ENCODE measurements at places on chromosomes 6 and 20.
A peak's percentile ranks its signal among the peaks of the same experiment; 100 is the strongest.

DNA sequence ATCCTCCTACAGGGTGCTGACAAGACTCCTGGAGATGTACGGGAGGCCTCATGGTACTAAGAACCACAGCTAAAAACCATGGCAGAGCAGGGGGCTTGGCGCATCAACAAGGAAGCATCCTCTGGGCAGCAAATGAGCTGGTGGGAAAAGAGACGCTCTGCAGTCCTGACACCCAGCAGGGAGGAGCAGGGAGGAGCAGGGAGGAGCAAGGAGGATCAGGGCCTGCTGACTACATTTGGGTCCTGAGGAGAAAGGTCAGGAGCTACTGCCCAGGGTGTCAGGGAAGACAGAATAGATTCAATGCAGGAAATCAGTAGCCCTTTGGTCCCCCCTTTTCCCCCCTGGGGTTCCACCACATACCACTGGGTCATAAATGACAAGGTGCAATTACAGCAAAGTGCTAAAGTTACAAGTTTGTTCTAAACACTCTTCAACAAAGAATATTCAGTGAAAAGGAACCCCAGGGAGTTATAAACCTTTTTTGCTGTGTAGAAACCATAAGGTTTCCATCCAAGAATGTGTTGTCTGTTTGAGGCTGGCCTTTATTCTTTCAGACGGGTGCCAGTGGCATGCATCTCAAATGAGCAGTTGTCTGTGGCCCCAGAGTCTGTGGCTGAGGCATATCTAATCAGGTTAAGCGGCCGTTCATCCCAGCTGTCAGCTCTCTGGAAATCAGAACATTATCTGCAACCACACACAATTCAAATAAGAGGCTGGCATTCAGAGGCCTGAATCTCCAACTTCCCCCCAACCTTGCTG lies 325.0 kb downstream of the CDC5L start:
- no peak for DNase-seq

DNA sequence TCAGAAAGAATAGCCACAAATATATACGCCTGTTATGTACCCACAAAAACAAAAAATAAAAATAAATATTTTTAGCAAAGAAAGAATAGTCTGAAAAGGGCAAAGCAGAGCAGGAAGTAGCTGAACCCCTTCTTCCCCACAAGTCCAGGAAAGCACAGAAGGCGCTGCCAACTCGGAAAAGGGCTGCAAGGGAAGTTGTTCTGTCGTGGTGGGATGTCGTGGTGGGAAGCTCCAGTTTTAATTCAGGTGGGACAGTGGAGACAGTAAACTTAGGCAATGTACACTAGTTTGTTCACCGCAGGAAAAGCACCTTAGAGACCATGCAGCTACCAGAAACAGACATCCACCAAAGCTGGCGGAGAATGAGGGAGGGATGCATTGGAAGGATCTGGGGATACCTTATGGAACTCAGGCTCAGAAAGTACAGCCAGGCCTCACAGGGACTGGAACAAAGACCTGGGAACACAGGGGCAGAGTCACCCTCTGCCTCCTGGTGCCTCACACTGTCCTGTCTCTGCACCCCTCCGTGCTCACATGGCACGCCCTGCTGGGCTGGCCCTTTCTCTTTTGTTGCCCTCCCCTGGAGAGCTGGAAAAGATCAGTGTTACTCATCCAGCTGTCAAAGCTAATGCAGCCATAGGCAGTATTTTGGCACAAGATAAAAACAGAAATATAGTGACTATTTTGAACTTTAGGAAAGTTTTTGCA lies 3.3 kb upstream of the APMAP start:
- DNase-seq = no peak

DNA sequence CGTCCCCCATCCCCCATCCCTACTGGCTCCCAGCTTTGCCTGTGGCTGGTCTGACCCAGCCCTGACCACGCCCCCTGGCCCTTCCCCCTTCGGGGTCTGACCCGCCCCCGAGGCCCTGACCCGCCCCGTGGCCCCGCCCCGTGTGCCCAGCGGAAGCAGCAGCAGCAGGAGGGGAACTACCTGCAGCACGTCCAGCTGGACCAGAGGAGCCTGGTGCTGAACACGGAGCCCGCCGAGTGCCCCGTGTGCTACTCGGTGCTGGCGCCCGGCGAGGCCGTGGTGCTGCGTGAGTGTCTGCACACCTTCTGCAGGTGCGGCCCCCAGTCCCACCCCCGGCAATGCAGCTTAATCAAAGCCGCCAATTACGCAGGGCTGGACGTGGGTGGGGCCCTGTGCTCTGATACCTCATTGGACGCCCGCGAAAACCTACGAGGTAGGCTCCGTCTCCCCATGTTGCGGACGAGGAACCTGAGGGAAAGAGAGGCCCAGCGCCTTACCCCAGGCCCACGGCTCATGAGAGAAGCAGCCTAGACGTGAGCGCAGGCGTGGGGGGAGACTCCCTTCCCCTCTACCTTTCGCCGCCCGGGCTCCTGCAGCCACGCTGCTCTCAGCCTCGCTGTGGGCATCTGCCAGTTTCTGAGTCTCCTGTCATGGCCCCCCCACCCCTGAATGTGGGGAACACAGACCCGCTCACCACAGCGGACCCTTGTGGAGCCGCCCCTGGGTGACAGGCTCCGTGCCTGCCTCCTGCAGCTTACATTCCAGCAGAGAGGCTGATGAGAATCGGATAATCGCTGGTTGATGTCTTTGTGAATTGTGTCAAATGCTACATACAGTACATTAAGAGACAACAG lies 12.8 kb downstream of the RBCK1 start:
- peak; percentile 90 for DNase-seq

- peak; percentile 81 for DNase-seq
Observed at GRCh38 chr6:89828988-89829471, 650 bp upstream of the CASP8AP2 start.

DNA sequence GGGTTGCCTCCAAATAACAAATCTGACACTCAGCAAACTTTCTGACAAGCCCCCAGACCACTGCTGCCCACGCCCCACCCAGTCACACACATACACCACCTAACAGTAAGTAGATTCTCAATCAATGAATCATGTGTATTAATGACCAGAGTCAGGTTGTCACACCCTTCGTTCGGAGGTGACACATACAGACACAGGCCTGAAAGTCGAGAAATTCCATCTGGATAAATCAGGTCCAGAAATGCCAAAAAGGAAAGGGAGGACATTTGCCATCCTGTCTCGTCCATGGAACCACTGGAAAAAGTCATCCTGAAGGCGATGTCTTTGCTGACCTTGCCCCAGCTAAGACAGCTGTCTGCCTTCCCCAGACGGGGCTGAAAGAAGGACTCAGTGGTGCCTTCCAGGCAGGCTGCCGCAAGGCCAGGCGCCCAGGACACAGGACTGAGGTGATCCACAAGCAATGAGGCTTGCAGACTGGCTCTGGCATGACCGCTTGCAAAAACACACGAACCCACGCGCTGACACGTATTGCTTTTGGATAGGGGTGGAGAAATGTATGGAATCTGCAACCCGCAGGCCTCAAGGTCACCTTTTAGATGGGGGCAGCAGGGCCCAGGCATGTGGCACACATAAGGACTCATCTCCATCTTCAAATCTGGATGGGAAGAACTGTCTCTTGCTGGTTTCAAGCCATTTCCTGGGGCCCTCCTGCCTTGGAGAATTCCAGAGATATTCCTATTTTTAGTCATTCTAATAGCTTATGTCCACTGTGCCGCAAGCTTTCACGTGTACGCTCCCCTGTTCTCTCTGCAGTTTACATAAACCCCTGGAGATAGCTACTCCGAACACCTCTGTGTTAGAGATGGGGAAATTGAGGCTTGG lies 9.0 kb downstream of the NFATC2 start:
- DNase-seq = no peak

GRCh38 chr6:117329926-117330325 lies 64.6 kb downstream of the VGLL2 start:
- DNase-seq = no peak

GRCh38 chr6:165636402-165637048 lies 26.5 kb downstream of the PDE10A start:
- no peak for DNase-seq

Measured in NCI-H774 (cell line).